ENCODE measurements at places on chromosomes 11 and 22.

GRCh38 chr11:46326813-46327416 lies 20.3 kb upstream of the DGKZ start:
- DNase-seq = no peak

- no peak for DNase-seq
Observed at GRCh38 chr11:130088919-130089673, 19.4 kb downstream of the APLP2 start.

- DNase-seq = no peak
Observed at GRCh38 chr11:1435820-1436467, 46.2 kb downstream of the BRSK2 start.

- no peak for DNase-seq
Observed at GRCh38 chr22:39270280-39270679, 25.5 kb upstream of the PDGFB start.

- no peak for DNase-seq
Observed at GRCh38 chr11:67400251-67400941, 1.3 kb downstream of the PPP1CA start.

DNA sequence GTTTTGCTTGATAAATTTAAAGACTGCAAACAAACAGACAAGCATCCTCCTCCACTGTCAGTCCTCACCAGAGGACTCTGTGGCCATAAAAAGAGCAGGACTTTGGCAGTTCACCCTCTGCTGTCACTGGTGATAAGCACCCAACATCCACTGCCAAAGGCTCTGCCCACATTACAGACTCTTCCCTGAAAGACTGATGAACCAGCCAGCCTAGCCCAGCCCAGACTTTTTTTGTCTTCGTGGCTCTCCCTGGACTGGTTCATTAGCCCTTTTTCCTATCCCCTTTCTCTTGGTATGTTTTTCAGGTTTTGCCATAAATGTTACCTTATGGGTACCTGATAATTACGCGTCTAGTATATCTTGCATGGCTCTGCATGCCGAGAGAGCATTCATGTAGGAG lies 15.1 kb downstream of the ST14 start:
- no peak for DNase-seq

GRCh38 chr22:45702981-45703380 lies 31.3 kb downstream of the ATXN10 start:
- no peak for DNase-seq

DNA sequence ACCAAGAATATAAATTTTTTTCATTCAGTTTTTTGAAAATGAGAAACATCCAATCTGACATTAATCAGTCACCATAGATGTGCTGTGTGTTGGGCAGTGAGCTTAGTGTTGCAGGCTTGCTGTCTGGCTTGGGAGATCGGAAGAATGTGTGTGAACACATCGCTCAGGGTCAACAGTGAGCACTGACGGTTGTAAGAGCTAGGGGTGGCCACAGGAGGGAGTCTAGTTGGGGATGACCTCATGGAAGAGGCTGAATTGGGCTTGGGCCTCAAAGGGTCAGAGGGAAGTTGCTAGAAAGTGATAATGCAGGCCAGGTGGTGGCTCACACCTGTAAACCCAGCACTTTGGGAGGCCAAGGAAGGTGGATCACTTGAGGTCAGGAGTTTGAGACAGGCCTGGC lies 375.4 kb downstream of the DDX10 start:
- no peak for DNase-seq

GRCh38 chr22:40033586-40034380 lies 39.0 kb downstream of the FAM83F start:
- DNase-seq = no peak

DNA sequence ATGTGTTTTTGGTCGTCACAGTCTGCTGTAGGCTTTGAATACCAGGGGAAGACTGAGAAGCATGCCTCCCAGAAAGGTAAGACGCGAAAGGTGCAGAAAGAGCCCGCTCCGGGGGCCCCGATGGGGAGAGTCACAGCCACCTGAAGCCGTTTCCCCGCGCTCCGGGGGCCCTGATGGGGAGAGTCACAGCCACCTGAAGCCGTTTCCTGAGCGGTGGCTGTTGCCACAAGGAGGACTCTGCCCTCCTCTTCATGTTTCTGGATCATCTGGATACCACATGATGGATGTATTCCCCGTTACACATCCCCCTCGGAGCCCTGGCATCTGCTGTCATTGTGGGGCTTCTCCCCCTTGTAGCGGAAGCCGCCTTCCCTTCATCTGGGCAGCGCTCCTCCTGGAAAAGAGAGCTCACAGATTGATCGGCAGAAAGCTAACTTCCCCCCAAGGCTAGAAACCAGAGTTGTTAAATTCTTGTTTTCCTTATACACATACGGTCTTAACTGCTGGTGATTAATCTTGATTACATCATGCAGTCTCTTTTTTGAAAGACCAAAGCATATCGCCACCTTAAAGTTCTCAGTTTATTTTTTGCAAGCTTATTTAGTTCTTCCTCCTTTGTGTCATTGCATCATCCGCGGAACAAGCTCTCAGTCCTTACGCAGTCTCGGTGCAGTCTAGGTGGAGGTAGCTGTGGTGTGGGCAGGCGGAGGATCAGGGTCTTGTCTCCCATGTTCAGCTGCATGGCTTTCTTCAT lies 17.5 kb downstream of the CTTN start:
- no peak for DNase-seq

GRCh38 chr11:18151581-18151980 lies 19.2 kb downstream of the MRGPRX3 start:
- no peak for DNase-seq

GRCh38 chr11:64458997-64459396 lies 100.0 kb downstream of the RPS6KA4 start:
- no peak for DNase-seq

- no peak for DNase-seq
Observed at GRCh38 chr11:120102050-120102863, 35.7 kb downstream of the TRIM29 start.

- DNase-seq = no peak
Observed at GRCh38 chr11:129709801-129710398, 105.7 kb upstream of the TMEM45B start.

- DNase-seq = no peak
Observed at GRCh38 chr11:67400942-67401494, 640 bp downstream of the PPP1CA start.

GRCh38 chr22:22086501-22087158 lies 104.0 kb upstream of the TOP3B start:
- DNase-seq = no peak

GRCh38 chr11:111173221-111173620 lies 72.3 kb upstream of the POU2AF2 start:
- DNase-seq = no peak

- no peak for DNase-seq
Observed at GRCh38 chr22:36104435-36104834, 56.1 kb downstream of the APOL3 start.

DNA sequence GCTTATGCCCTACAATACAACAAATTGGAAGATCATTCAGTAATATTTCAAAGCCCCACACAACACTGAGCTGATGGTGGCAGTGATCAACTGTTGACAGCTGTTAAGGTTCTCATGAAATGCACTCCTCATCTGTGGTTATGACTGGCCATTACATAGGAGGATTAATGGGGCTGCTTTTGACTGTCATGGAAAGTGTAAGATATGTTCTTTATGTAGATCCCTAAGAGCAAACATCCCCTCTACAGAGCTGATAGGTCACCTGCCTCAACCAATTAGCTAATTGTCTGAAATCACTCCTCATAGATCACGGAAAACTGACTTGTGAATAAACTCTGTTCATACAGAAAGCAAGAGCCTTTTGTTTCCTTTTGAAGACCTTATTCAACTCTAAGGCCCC lies 78.1 kb downstream of the GAB2 start:
- DNase-seq = no peak

DNA sequence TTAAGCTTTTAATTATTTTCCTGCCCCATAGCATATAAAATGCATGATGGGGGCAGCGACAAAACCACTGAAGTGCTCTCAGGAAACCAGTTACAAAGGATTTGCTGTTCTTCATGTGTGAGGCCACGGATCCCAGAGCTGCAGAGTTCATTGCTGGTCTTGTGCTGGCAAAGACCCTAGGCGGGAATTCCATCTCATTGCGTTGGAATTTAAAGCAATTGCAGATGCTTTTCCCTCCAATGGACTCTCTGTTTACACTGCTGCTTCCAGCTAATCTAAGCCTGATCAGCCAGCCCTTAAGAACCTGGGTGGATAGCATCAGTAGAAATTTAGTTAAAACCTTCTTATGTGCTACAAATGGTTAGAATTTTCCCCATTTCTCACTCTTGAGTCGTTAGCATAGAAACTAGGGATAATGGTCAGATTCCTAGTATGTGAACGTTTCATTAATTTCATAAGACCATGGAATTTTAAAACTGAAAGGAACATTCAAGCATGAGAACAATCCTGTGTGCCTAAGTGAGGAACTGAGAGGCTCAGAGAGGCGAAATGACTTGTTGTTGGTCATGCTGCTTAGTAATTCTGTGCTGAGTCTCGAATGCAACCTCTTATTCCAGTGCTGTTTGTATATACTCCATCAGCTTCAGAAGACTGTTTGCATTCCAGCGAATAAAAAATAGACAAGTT lies 36.1 kb upstream of the ADSL start:
- DNase-seq = no peak

- peak; percentile 61 for DNase-seq
Observed at GRCh38 chr11:111179184-111179910, 66.2 kb upstream of the POU2AF2 start.

DNA sequence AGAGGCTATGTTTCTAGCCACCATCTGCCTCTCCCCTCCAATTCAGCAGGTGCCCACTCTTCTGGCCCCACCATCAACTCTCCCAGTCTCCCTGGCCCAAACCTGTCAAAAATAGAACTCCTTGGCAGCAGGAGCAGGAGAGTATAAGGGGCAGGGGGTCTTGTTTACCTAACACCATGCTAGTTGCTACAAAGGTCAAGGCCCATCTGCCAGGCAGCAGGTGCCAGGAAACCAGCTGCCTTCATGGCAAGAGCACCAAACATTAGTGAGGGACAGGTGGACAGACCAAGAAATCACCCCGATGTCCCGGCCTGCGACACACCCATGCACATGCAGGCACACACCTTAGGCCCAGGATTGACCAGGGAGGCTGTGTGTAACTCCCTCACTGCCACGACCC lies 387.9 kb downstream of the BUD13 start:
- no peak for DNase-seq

GRCh38 chr11:121552154-121552553 lies 99.4 kb upstream of the SORL1-AS1 start:
- no peak for DNase-seq

DNA sequence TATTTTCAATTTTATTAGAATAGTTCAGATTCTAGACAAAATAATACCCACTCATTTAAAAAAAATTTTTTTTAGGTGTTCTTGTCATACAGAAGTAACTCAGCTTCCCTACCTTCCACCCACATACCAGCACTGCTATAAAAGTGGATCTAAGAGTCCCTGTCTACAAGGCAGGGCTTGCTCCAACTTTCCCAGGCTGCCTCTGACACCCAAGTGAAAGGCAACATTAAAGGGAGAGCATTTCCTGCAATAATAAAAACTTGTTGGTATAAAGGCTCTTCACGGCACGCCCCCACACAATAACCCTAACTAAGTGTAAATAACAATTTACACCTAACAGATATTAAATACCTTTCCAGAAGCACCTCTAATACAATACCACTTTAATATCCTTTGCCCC lies 127.2 kb downstream of the APOL5 start:
- DNase-seq = no peak

DNA sequence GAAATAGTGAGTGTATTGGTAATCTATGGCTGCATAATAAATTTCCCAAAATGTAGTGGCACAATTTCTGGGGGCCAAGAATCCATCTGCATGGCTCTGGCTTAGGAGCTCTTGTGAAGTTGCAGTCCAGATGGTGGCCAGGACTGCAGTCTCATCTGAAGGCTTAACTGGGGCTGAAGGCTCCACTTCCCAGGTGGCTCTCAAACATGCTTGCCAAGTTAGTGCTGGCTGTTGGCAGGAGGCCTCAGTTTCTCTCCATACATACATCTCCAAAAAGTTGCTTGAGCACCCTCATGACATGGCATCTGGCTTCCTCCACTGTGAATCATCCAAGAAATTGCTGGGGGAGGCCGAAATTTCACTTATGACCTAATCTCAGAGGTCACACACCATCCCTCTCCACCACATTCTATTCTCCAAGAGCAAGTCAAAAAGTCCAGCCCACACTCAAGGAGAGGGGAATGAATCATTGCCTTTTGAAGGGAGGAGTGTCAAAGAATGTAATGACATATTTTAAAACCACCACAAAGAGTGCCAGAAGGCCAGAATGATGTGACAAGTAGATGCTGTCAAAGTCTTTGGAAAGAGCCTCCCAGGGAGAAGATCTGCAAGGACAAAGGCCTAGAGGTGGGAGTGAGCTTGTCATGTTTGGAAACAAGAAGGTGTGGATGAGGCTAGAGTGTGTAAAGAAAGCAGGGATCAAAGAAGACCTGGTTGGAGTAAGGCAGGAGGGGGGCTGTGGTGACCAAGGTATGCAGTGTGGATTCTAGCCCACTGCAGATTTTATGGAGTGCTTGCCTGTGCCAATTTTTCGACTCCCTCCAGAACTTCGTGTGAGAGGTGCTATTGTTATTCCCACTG lies 566.2 kb downstream of the MIAT start:
- DNase-seq = no peak

GRCh38 chr11:5703741-5704536 lies 14.3 kb downstream of the TRIM22 start:
- no peak for DNase-seq

DNA sequence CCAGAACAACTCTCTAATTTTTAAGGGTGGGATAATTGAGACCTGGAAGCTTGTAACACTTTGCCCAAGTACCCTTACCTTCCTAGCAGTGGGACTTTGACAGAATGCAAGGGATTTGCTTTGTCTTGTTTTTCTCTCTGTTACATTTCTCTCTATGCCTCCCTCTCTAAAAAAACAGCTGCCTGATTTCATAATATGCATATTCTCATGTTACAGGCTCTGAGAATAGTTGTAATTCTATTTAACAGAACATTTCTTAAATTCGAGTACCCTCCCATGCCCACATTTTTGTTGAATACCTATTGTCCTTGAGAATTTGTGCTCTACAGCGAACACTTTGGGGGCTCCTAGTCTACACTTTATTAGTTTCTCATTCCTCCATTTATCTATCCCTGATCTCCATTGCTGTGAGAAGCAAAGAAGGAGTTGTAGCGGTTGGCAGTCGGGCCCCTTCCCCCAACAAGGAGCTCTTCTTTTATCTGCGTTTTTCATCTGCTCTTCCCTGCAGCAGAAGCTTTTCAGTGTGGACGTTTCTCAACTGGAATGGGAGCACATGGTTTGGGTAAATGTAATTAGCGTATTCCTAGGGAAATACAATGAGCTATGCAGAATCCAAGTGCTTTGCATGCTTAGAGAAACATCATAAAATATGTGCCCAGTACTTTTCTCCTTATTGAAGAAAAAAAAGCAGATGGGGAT lies 117.7 kb upstream of the CCDC90B start:
- DNase-seq = no peak

- no peak for DNase-seq
Observed at GRCh38 chr11:67279589-67280340, 9.3 kb upstream of the ANKRD13D start.

Data from KG1 (cell line).